ENCODE measurements at places on chromosomes 12 and 14.

DNA sequence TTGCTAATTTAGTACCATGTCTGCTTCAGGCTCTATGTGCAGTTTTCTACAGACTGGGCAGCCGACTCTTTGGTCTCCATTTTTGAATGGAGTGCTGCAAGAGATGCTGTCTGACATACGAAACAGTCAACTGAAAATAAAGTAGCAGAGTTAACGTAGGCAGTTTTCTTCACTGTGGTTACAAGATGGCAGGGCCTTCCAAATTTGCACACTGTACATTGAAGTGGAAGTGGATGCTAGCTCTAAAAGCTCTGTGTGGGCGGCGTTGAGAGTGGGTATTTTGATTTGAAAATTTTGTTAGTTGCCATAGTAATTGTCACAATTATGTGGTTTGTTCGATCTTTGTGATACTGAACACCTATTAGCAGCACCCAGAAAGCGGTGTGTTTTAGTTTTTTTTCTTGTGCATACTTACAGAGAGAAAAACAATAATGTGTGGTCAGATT lies 154.9 kb upstream of the ATP2B1 start:
- no peak for DNase-seq

GRCh38 chr12:6471989-6472360 lies 1.5 kb upstream of the VAMP1 start:
- peak; percentile 40 for DNase-seq

GRCh38 chr12:124624823-124625222 lies 57.4 kb upstream of the NCOR2 start:
- no peak for DNase-seq

GRCh38 chr12:85610194-85610593 lies 226.0 kb downstream of the RASSF9 start:
- DNase-seq = no peak

GRCh38 chr12:62484233-62484632 lies 17.6 kb downstream of the MON2 start:
- DNase-seq = peak; percentile 5

GRCh38 chr14:23641915-23642588 lies 5.9 kb downstream of the DHRS2 start:
- DNase-seq = no peak

DNA sequence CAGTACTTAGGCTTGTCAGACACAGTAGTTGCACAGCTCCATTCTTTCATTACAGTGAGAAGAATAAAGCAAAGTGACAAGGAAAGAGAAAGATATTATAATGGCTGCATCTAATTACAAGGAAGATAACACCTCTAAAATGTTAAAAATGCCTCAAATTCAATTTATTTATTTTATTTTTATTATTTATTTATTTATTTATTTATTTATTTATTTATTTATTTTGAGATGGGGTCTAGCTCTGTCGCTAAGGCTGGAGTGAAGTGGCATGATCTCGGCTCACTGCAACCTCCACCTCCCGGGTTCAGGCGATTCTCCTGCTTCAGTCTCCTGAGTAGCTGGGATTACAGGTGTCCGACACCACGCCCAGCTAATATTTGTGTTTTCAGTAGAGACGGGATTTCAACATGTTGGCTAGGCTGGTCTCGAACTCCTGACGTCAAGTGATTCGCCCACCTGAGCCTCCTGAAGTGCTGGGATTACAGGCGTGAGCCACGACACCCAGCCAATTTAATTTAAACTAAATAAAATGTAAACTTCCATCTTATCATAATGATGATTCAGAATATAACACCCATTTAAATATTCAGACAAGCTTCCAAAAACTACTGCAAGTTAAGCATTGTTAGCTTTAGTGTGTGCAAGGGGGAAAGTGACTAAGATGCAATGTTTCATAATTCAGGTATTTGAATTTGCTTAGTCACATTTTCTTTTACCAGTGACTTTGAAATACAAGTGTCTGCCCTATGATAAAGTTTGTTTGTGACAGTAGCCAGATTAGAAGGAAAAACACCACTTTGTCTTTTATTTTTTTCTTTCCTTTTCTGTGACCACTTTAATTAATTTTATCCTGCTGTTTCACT lies 2.4 kb upstream of the CFAP54 start:
- peak; percentile 89 for DNase-seq

GRCh38 chr12:132410296-132410625 lies 79.7 kb upstream of the FBRSL1 start:
- no peak for DNase-seq

- DNase-seq = peak; percentile 37
Measured at GRCh38 chr12:14833952-14834351, 9.4 kb downstream of the ART4 start.

DNA sequence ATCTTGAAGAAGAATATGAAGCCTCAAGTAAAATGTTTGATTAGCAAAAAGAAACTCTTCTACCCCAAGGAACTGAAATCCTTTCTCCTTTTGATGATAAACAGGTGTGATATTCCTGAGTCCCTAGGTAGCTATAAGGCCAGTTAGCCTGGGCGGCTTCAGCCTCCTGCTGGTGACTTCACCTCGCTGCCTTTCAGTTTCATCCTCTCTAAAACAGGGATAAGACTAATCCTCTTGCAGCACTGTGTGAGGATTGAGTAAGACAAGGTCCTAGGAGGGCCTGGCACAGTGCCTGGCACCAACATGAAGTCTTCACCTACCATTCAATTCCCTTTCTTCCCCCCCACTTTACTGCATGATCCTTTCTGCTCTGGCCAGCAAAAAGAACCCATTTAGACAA lies 42.1 kb downstream of the CIT start:
- DNase-seq = peak; percentile 53

DNA sequence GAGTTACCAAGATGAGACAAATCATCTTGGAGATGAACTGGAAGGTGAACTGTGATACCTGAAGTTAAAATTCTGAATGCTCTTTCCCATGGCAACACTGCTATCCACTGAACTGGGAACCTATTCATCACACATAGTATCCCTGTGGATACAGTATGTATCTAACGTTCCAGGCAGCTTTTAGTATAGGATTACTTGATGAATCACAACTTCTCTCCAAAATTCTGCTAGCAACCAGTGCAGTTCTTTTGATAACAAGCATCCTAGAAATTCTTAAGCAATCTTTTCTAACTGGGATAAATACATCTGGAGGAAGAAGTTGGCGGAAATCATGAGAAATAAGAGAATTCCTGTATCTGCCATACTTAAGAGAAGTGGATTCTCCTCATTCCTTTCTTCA lies 66.4 kb downstream of the PAWR start:
- DNase-seq = peak; percentile 22

GRCh38 chr12:106068296-106068695 lies 70.5 kb downstream of the NUAK1 start:
- no peak for DNase-seq

DNA sequence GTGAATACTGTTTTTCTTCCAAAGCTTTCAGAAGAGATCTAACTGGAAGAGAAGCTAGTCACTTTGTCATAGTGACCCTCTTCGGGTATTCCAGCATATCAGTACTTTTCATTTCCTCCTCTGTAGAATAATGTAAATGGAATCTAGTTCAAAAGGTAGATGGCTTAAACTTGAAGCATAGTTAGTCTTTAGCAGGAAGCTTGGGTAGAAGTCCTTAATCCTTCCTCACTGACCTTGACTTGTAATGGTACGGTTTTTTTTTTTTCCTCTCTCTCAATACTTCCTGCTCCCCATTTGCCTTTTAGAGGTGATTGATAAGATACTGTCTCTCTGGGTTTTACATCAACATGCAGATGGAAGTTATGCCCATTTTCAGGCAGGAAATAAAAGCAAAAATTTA lies 1.7 kb downstream of the FBXO34 start:
- peak; percentile 12 for DNase-seq

GRCh38 chr14:100871234-100872186 lies 32.0 kb downstream of the RTL1 start:
- DNase-seq = peak; percentile 47

GRCh38 chr14:103562179-103562428 lies 353 bp downstream of the BAG5 start:
- peak; percentile 51 for DNase-seq

DNA sequence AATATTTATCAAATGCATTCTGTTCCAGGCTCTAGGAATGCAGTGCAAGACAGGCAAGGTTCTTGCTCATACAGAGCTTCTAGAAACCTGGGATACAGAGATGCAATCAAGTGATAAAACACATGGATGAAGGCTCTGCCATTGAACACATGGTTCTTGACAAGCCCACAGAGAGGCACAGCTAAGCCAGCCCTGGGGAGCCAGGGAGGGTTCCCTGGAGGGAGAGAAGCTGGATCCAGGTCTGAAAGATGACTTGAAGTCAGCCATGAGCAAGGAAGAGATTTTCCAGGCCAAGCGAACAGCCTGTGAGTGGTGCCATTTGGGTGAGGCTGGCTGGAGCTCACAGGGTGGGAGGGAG lies 66.2 kb downstream of the IRF2BPL start:
- no peak for DNase-seq

GRCh38 chr12:22458298-22458937 lies 85.9 kb downstream of the C2CD5 start:
- no peak for DNase-seq

DNA sequence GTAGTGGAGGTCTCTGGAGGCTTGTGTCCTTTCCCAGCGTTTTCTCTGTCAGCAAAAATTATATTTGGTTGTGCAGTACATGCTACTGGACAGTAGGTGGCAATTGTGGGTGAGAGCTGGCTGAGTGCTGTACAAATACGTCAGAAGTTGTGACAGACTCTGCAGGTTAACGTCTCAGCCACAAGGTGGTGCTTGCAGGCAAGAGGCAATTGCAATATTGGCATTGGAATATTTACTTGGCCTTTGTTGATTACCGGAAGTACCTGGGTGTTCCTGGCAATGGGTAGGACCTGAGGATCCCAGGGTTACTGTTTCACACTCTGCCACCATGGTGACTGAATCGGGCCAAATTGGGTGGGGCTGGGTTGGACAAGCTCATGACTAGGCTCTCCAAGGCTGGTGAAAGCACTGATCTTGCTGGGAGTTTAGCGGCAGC lies 333.9 kb upstream of the LMO3 start:
- peak; percentile 72 for DNase-seq

DNA sequence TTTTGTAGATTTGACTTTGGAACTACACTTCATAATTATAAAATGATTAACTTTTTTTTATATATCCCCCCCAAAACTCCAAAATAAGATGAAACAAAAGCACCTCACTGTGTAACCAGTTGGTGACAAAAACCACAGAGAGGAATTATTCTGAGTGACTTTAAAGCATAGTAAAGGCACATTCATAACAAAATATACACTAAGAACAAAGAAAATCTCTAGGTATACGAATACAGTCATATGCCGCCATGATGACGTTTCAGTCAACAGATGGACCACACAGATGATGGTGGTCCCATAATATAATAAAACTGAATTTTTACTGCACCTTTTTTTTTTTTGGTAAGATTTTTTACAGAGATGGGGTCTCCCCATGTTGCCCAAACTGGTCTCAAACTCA lies 70.7 kb downstream of the MED13L start:
- no peak for DNase-seq

- DNase-seq = no peak
Measured at GRCh38 chr12:132454933-132455418, 35.0 kb upstream of the FBRSL1 start.

GRCh38 chr12:68856510-68856909 lies 48.5 kb downstream of the MDM2 start:
- no peak for DNase-seq

- DNase-seq = no peak
Measured at GRCh38 chr12:43728698-43729097, 29.9 kb downstream of the PUS7L start.

DNA sequence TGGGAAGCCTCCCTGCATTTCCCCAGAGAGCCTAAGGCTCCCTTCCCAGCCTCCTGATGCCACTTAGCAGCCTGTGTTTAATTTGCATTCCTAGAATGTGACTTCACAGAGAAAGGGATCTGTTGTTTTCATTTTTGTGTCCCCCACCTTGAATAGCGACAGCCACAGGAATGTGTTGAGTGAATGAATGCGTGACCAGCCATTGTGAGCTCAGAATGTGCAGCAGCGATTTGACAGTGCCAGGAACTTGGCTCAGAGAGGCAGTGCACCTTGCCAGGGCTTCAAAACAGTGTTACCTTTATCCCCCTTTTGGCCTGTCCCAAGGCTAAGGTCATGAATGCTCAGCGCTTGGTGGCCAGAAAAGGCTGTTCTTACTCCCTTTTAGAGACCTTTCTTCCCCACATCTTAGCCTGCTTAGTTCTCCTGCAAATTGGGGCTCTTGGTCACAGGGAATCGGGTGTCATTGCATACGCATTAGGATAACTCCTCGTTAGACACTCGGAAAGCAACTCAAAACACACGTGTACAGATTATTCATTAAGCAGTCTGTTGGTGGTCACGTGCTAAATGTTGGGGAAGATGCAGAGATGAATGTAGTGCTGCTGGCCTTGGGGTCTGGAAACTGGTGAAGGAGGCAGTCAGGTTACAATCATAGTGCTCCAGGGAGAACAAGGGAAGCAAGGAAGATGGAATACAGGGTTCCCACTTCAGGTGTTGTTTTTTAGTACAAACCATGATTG lies 9.8 kb downstream of the NTF3 start:
- no peak for DNase-seq

DNA sequence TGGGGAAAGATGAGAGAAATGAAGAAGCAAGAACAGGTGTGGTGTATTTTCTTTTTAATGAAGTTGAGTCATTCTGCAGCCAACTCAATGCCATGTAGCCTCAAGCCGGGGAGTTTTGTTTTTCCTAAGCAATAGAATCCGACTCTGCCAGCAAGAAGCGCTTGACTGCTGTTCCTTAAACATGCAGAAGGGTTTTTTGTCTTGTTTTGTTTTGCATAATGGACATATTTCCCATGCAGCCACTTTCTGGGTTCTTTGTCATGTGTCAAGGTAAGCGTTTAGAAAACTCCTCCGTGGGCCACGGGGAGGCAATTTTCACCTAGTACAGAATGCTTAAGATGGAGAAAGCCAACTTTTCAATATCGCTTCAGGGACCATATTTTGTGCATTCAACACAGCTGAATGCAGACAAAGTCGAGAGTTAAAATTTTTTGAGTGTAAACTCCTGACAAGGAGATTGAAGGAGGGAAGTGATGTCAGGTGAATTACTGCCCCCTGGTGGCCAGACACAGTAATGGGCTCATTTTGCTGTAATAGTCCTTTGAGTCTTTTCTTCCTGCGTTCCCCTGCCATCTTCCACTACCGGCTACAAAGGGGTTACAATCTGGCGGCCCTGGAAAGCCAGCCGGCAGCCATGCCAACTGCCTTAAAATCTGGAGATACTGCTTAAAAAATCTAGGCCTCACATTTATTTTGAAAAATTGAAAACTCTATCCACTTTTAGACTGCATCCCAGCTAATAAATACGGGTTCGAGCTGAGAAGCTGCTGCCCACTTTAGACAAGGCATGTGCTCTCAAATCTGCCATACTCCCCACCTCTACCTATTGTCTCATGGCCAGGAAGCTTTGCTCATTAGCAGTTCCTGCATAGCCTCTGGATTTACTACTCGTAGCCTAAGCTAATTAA lies 3.2 kb upstream of the FICD start:
- peak; percentile 61 for DNase-seq

DNA sequence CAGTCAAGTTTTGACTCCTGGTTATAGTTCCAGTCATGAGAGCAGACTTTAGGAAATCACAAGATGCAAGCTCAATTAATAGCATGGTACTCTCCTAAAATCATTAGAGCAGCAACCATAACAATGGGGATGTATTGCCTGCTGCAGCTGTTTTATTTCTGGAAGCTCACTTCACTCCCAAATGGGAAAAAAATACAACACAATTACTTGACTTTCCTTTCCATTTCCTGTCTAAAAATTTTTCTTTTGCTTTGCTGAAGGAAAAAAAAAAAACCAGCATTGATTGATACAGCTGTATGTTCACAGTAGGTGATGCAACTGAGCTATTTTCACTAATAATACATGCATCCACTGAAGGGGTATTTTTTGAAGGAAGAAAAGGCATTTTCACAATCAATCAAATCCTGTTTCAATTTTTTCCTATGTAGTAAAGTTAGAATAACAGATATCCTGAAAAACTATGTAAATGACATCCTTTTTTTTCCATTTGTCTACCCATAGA lies 143.9 kb upstream of the NOVA1 start:
- no peak for DNase-seq
